ENCODE measurements at places on chromosomes 12 and 14.

- DNase-seq = no peak
Measured at GRCh38 chr12:15205341-15206010, 15.7 kb downstream of the RERG start.

DNA sequence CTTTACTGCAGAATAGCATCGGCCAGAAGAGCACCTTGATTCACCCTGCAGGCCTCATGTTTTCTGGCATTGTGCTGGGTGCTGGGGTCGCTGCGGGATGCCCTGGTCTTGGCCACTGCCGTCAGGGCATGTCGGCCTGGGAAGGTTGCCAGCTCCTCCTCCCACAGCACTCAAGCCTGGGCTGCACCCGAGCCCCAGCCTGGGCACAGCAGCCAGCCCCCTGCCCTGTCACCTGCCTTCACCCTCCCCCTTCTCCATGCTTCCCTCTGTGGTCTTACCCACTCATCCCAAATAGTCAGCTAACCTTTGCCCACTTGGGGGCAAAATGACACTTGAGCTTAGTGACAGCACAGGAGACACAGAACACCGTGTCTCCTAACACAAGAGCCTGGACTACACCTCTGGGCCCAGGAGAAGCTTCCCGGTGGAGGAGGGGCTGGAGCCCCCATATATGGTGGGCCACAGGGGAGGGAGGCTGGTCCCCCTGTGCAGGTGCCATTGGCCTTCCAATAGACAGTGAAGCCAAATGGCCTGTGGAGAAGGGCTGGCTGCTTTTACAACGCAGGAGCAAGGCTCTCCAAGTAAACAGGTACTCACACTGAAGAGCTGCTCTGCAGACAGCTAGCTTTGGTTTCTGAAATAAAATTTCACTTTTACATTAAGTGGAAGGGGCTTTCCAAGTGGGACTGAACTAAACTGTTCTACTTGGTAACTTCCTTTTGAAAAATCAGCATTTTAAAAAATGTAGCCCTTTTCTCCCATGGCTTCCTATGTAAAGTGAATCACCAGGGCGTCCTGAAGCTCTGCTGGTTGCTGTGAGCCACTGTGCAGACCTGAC lies 51.2 kb upstream of the AMN start:
- no peak for DNase-seq

- no peak for DNase-seq
Measured at GRCh38 chr12:118714051-118714460, 267.3 kb upstream of the SRRM4 start.

DNA sequence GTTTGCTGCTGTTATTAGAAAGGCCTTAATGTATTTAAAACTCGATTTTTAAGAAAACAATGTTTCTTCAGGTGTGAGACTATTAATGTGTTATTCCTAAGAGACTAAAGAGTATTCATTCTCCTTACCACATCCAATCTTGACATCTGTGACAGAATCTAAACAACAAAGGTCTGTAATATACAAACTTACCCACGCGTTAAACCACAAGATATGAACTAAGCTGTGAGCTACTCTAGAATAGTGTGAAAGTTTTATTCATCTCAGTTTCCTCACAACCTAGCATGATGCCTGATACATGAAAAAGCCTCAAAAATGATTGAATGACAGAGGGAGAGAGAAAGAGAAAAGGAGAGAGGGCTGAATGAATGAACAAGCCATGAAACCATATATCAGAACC lies 117.3 kb upstream of the COCH start:
- no peak for DNase-seq

DNA sequence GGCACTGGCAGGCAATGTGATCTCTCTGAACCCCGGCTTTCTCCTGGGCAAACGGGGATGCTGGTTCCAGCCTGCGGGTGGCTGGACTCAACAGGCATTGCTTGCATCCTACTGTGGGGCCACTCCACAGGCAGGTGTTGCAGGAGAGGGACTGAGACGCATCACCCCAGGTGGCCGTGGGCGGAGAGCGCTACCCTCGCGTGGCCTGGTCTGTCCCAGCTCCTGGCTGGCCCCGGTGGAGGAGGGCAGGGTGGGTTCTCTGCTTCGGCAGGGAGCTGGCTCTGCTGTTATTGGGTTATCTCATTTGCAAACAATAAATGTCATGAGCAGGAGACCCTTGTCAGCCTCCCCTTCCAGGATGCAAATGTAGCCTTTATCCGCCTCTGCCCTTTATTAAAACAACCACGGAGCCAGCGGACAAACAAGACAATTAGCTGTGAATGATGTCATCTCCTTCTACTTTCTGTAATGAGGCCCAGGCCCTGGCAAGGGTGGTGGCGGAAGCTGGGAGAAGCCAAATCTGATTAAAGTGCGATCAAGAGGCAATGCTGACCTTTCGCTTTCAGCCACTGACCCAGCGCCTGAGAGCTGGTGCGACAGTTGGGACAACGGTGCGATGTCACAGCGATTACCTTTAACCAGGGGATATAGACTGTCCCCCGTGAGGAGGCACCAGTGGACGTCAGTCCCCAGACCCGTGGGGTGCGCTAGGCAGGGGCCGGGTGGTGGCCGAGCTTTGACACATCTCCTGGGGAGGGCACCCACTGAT lies 161.8 kb downstream of the KIF26A start:
- DNase-seq = no peak

- DNase-seq = no peak
Measured at GRCh38 chr12:65955452-65955851, 131.2 kb downstream of the HMGA2 start.

- peak; percentile 5 for DNase-seq
Measured at GRCh38 chr12:66107451-66107915, 23.1 kb downstream of the LLPH start.

- DNase-seq = no peak
Measured at GRCh38 chr12:104480012-104480411, 23.3 kb downstream of the CHST11 start.

- DNase-seq = no peak
Measured at GRCh38 chr14:23447361-23448350, 12.2 kb upstream of the MYH7 start.

All from stimulated activated CD4-positive, alpha-beta T cell treated with anti-CD3 and anti-CD28 coated beads, Interleukin-4, amount 100 ng/mL, for 4 hours (primary cell).